ENCODE measurements at places on chromosomes 12 and 14.

GRCh38 chr12:124236625-124237031, 58.3 kb upstream of the RFLNA start:
- DNase-seq = no peak

DNA sequence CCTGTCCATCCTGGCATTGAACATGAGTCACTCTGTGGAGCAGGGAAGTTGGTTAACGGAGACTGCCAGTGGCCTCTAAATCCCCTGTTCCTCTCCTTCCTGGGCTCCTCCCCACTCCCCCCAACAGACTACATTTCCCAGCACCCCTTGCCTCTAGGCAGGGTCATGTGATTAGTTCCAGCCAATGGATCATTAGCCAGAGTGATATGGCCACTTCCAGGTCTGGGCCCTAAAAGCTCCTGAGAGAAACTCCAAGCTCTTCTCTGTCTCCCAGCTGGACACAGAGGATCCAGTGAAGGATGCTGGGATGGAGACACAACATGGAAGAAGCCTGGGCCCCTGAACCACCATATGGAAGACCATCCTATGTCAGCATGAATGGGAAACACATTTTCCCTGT, 54.4 kb upstream of the RFLNA start:
- peak; percentile 15 for DNase-seq

DNA sequence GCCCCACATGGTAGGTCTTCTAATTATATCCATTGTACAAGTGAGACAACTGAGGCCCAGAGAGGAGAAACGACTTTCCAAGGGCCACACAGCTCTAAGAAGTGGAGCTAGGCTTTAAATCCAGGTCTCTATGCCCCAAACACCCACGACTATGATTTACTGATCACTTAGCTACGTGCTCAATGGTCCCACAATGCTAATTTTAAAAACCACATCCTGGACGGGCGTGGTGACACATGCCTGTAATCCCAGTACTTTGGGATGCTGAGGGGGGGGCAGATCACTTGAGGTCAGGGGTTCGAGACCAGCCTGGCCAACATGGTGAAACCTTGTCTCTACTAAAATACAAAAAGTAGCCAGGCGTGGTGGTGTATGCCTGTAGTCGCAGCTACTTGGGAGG, 8.4 kb upstream of the MLEC start:
- DNase-seq = peak; percentile 30

GRCh38 chr14:93326196-93326595, 6.6 kb downstream of the BTBD7 start:
- DNase-seq = no peak

DNA sequence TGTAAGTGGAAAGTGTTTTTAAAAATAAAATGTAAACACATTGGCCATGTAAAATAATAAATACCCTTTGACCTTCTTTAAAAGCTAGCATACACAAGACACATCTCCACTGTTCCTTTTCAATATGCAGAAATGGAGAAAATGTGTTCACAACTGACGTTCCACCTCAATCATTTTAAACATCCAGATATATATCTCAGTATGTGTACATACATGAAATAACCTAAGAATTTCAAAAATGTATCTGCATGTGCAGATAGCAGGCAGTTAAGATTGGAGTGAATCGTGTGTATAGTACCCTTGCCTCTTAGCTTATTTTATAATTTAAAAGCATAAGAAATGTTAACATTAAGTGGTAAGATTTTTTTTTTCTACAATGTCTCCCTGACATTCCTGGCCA, 406.2 kb upstream of the FLRT2 start:
- DNase-seq = no peak

DNA sequence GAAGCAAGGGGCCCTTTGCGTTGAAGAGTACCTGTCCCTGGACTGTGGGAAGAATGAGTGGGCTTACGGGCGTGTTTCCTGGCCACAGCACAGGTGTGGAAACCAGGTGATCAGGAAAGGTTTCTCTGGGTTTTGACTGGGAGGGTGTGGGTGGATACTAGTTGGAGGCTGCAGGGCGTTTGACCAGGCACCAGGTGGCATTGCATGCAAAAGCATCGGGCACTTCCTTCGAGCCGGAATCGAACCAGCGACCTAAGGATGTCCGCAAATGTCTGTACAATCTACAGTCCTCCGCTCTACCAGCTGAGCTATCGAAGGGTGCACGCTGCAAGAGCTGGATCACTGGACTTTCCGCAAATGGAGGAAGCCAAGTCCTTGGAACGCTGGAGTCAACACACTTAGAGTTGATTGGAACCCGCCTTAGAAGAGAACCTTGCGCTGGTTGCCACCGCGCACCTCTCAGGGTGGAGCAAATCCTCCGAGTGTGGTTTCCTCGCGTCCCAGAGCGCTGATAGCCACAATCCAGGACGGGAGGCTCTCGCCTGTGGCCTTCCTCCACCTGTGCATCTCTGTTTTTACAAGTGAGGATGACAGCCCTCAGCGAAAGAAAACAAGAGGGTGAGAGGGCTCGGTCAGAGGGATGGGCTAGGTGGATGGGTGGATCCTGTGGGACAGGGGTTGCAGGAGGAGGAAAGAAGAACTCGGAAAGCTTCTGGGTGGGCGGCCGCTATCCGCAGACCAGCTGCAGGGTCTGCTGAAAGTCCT, 21.2 kb upstream of the RNASE4 start:
- peak; percentile 96 for DNase-seq

- DNase-seq = no peak
Observed at GRCh38 chr12:122799641-122800243, 25.4 kb downstream of the CCDC62 start.

DNA sequence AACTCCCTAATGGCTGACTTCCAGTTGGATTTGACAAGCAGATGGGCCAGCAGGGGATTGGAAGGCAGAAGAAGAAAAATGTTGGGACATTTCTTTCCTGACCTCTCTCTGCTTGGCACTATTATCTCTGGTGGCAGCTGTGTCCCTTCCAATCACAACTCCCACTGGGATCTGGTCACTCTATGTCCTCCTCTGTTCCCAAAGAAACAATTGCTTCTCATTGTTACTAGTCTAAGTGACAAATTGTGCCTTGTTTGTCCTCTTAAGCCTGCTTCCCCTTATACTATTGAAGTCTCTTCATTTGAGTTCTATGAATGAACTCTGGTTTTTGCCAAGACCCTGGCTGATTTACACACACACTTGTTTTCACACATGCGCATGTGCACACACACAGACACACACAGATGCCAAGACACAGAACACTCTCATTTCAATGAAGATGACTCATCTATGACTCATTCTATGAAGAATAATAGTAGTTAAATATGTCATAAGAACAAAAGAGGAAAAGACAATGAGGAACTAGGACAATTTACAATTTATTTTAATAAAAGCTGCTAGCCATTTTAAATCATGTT, 83.0 kb upstream of the FAR2 start:
- DNase-seq = peak; percentile 66
